ENCODE measurements at places on chromosomes 3 and 15.

GRCh38 chr15:56017920-56018319 is 24.5 kb upstream of the NEDD4 start:
- no peak for DNase-seq

DNA sequence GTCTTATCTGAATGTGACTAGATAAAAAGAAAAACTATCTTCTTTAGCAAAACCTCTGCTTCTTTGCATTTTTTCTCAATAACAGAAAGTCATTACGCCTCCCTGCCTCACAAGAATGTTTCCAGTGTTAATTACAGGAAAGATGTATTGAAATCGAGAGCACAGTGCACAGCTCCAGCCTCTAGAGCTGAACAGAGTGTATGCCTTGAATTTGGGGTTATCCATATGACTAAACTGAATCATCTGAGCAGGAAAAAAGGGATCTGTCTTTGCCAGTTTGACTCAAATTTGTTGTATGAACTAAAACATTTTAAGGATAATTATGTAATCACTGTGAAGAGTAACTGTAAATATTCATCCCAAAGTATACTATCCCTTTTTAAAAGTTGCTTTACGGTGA is 149.1 kb upstream of the CGNL1 start:
- DNase-seq: no peak

- DNase-seq: no peak
Observed at GRCh38 chr15:25536801-25537611, 98.2 kb upstream of the UBE3A start.

DNA sequence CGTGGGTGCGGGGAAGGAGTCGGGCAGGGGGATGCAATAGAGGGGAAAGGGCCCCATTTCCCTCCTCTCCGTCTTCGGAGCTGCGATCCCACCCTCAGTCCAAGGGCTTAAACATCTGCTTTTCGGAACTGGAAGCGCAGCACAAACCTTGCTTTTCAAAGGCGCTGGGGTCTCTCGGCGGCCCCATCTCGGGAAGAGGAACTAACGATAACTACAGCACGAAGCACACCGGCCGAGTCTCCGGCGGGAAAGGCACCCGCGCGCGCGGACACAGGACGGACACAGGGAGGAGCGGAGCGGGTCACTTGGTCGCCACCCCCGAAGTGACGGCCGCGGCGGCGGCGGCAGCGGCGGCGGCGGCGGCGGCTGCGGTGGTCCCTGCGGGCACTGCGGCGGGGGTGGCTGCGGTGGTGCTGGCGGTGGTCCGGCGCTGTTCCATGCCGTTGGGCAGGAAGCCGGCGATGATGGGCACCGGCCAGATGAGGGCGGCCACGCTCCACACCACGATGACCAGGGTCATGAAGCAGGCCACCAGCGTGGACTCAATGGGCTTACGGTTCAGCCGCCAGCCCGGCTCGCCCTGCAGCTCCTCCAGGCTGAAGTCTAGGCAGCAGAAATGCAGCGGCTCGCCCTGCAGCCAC is 1.1 kb downstream of the TMEM158 start:
- no peak for DNase-seq

- no peak for DNase-seq
Observed at GRCh38 chr15:53872410-53872809, 105.8 kb upstream of the UNC13C start.

DNA sequence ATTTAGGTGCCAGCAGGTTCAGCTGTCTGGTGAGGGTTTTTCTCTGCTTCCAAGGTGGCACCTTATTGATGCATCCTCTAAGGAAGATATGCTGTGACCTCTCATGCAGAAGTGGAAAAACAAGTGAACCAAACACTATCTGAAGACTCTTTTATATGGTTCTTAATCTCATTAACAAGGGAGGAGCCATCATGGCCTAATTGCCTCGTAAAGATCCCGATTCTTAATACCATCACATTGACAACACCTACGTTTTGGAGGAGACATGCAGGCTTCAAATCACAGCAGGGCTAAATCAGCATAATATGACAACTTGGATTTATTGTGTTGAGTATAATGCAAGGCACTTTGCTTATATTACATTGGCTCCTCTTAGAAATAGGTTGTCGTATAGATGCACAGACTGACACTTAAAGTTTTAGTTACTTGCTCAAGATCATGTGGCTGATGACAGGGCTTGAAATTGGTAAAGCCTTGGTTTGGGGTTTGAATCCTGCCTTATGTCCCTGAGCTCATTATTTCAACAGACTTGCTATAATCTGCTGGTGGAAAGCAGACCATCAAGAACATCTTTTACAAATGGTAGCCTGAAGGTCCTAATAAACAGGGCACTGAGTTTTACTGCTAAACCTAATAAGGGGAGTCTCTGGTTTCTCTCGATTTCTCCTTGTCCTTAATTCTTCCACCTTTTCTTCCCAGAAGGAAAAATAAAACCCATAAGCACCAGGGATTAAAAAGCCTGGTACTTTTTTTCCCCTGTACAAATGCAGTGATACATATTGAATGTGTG is 88.2 kb downstream of the PTPRG start:
- DNase-seq: no peak

- DNase-seq: no peak
Observed at GRCh38 chr3:75341324-75342067, 322.6 kb upstream of the FRG2C start.

DNA sequence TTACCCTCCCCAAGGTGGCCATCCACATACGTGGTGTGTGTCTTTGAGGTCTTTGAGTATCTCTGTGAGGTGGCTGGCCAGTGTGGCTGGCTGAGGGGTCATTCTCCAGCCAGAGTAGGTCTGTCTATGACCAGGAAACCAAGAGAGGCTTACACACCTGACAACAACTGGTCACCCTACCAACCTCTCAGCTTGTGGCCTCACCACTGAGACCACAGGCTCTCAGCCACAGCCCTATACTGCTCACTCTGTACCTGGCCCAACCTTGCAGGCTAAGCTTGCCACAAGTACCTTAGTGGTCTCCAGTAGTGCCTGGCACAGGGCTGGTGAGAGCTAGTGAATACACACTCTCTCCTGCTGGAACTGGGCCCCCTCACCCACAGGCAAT is 5.1 kb downstream of the HEMK1 start:
- DNase-seq: no peak

DNA sequence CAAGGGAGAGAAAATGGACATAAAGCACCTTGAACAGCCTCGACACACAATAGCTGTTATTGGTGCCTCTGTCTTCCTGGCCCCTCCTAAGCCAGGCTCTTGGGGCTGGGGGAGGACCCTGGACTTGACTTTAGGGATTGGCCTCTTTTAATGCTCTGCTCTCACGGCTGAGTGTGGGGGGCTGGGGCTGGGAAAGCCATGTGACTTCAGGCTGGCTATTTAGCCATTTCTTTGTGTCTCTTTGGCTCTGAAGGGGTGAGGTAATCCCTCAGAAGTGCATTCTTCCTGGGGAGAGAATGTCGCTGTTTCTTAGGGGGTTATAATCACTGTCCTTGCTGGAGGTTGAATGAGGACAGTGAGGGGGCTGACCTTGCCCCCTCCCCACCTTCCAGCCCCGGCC is 26.2 kb downstream of the MAGEF1 start:
- DNase-seq: no peak
